ENCODE measurements at places on chromosomes 7 and 10. TPM values are rescaled to one million over a fixed set of nuclear protein-coding genes. Genes with fewer than 3 reads are reported as not detected.

PAX4 gene
- not detected for total RNA-seq

ANK3 gene
- 3.2 TPM for total RNA-seq

GRCh38 chr10:3704565-3705325 lies 80.3 kb downstream of the KLF6 start:
- no peak for DNase-seq

GRCh38 chr7:79227044-79227443 lies 226.4 kb downstream of the MAGI2 start:
- no peak for DNase-seq

DNA sequence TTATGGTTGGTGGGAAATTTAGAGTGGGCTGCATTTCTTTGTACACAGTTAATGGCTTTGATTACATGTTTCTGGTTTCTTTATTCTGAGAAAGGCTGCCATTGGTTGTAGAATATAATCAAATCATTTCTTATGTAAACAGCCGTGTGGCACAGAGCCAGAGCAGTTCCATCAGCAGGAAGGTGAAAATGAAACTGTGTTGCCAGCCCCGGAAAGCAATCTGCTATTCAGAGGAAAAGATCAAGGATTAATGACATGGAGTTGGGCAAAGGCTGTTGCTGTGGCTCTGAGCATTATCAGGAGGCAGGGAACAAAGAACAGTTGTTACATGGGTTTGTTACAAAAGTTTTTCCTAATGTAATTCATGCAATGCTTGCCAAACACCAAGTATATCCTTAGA lies 74.2 kb upstream of the ZNF716 start:
- no peak for DNase-seq

GRCh38 chr7:86643561-86644281 lies at the start of gene GRM3:
Gene GRM3, plus strand, starts transcription at chr7:86643909. Its CDS starts 121,237 bp downstream, at chr7:86765146.
- no peak for DNase-seq

GRCh38 chr7:47497367-47498096 lies 84.4 kb downstream of the TNS3 start:
- DNase-seq, result no peak

GRCh38 chr10:58731276-58731675 lies 218.6 kb downstream of the BICC1 start:
- DNase-seq, result no peak

DNA sequence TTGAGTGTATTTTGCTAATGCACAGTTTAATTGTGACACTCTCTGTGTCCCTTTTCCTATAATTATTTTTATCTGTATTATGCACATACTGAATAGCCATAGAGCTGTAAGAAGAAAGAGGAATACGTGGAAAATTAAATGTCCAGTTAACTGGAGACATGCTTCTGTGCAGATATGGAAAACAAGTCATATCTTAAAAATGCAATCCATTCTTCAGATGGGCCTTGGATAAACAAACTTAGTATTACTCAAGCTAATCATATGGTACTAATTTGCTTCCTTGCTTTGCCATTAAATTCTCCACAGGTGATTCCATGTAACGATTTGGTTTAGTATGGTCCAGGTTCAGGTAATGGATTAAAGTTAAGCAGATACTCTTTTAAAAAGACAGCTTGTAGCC lies 201.2 kb upstream of the CELF2 start:
- DNase-seq, result no peak

- no peak for DNase-seq
Measured at GRCh38 chr10:28970231-28970630, 292.9 kb downstream of the BAMBI start.

GRCh38 chr10:82742478-82742877 lies 867.5 kb downstream of the NRG3 start:
- no peak for DNase-seq

Data from hematopoietic multipotent progenitor cell (in vitro differentiated cells).